HS-5 (cell line): ENCODE measurements at places on chromosomes 7 and 10.

DNA sequence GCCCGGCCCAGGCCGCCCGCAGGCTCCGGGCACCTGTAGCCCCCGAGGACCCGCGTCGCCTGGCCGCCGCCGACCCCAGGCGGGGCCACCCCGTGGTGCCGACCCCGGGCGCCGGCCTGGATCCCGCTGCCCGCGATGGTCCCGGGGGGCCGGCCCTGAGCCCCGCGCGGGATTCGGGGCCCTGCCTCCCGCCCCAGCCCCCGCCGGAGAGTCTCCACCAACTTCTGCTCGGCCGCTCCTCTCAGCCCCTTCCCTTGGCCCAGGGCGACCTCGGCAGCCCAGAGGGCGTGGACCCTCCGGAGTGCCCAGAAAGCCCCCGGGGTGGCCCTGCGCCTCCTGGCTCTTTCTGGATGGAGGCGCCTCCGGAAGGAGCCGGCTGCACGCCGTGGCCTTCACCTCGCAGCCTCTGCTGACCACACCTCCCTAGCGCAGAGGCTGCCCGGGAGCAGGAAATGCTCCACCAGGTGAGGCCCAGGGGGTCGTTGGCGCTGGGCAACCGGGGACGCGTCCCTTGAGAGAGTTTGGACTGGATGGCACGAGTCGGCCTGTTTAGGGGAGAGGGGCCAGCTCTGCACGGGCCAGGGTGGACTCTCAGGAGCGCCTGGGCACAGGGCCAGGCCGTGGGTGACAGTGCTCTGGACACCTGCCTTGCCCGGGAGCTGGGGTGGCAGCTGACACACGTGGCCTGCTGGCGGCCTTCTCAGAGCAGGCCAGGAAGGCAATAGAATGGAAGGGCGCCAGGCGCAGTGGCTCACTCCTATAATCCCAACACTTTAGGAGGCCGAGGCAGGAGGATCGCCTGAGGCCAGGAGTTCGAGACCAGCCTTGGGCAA is 529 bp downstream of the ZNF853 start:
- no peak for DNase-seq

- DNase-seq: no peak
Observed at GRCh38 chr10:120905268-120905667, 54.1 kb downstream of the WDR11 start.

GRCh38 chr7:140876519-140877248 is 48.0 kb downstream of the BRAF start:
- DNase-seq: peak; percentile 13

- no peak for DNase-seq
Observed at GRCh38 chr7:73770002-73770859, at the start of gene CLDN3. TSS of gene CLDN3 (minus strand) at chr7:73770270. CDS start at chr7:73770049, 221 bp downstream.

DNA sequence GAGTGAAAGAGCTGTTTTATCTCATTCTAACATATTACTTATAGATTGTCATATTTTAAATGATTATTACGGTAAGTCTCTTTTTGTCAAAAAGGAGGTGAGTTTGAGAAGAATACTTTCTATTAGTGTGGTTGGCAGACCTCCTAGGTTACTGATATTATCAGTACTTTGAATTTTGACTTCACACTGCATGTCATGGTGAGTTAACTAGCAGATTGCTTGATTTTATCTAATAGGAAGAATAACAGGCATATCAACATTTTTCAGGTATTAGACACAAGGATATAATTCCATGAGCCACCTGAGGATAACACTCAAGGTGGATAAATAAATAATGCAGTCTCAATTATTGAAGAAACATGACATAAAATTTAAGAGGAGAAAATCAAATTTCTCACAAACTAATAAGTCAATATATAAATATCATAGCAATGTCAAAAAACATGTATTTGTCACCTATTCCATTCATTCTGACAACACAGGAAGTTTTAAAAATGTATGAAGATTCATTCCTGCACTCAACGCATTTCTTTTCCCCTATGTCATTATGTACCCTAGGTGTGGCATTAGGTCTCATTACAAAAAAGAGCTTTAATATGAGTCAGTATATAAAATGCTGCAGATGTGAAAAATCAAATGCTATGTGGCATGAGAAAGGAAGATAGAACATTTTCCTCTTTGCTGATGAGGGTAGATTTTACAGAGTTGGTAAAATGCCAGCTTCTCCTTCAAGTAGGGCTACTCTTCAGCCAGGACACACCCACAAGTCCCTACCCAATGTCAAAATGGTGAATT is 1621.6 kb downstream of the REEP3 start:
- DNase-seq: no peak

GRCh38 chr7:48035967-48036478 is 680 bp downstream of the C7orf57 start:
- no peak for DNase-seq

- no peak for DNase-seq
Observed at GRCh38 chr7:22255834-22256233, 101.1 kb downstream of the RAPGEF5 start.

GRCh38 chr7:85866540-85866939 is 679.7 kb upstream of the SEMA3D start:
- DNase-seq: no peak

DNA sequence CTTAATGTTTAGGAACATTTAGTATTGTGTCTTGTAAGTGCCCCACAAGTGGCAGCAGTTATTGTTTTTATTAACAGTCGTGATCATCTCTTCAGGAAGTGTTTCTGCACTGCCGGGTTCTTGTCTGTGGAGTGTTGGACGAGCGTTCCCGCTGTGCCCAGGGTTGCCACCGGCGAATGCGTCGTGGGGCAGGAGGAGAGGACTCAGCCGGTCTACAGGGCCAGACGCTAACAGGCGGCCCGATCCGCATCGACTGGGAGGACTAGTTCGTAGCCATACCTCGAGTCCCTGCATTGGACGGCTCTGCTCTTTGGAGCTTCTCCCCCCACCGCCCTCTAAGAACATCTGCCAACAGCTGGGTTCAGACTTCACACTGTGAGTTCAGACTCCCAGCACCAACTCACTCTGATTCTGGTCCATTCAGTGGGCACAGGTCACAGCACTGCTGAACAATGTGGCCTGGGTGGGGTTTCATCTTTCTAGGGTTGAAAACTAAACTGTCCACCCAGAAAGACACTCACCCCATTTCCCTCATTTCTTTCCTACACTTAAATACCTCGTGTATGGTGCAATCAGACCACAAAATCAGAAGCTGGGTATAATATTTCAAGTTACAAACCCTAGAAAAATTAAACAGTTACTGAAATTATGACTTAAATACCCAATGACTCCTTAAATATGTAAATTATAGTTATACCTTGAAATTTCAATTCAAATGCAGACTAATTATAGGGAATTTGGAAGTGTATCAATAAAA is 22.2 kb downstream of the PLA2G12B start:
- no peak for DNase-seq

- DNase-seq: no peak
Observed at GRCh38 chr10:7538970-7539654, 127.7 kb downstream of the ITIH5 start.

DNA sequence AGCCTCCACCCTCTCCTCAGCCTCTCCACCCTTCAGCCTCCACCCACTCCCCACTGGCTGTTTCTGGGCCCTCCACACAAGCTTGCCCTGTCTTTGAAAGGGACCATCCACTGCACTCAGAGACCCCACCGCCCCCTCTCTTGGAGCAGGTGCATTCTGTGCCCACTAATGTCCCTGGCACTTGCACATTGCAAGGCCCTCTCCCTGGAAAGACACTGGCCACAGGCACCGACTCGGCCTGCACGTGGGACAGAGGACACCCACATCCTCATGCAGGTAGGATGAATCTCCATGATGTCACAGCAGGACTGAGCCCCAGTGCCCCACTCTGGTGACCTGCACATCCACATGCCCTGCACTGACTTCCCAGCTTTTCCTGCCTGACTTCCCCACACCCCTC is 36.8 kb upstream of the EBF3 start:
- no peak for DNase-seq

- no peak for DNase-seq
Observed at GRCh38 chr10:8616166-8616565, 561.7 kb downstream of the GATA3 start.

- DNase-seq: no peak
Observed at GRCh38 chr7:47933215-47933614, 15.1 kb downstream of the PKD1L1 start.

DNA sequence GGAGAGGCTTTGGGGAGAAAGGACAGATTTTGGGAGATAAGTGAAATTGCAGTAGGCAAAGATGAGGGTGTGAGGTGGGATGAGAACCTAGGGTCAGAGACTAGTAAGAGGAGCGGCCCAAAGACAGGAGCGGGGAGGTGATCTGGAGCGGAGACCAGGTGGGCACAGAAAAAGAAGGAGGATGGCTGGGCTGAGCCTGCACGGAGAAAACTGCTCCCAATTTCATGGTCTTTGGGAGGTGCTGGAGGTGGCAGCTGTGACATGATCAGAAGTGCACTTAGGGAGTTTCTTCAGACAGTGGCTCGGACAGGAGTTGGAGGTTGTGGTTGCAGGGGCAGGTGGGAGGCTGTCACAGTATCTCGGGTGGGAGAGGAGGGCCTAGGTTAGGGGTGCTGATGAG is 232.8 kb downstream of the SKAP2 start:
- no peak for DNase-seq

GRCh38 chr10:125742465-125742864 is 23.0 kb downstream of the EDRF1 start:
- no peak for DNase-seq

- no peak for DNase-seq
Observed at GRCh38 chr10:97868134-97868685, 18.6 kb downstream of the GOLGA7B start.

- no peak for DNase-seq
Observed at GRCh38 chr10:62196528-62196927, 72.1 kb downstream of the RTKN2 start.

DNA sequence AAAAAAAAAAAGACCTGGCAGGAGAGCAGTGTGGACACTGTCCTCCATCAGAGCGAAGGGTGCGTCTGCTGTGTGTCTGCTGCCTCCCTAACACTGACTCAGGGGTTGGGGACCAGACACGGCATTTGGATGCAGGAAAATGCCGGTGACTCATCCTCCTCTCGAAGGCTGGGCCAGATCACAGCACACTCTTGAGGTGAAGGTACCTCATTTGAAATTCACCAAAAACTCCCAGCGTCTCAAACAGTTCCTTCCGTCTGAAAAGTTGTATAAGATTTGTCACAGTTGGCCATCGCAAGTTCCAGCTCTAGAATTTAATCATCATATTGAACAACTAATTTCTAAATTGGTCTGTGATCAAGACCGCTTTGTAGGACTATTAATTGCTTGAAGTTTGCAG is 118.1 kb upstream of the LYZL2 start:
- DNase-seq: no peak

DNA sequence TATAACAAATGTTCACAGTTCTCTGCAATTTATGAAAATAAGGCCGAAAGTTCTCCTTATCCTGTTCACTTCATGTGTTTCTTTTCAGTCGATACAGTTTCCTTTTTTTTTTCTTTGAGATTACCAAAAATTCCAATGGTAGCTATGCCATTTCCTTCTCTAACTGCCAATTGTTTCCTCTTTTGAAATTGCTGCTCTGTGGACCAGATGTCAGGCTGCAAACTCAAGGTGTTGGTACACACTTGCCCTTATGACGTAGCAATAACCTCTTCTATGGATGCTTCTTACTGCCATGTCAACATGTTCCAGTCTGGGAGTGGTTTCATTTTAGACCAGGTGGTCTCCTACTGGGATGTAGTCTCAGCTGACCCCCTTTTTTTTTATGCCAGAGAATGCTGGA is 52.9 kb downstream of the CASD1 start:
- DNase-seq: peak; percentile 50

DNA sequence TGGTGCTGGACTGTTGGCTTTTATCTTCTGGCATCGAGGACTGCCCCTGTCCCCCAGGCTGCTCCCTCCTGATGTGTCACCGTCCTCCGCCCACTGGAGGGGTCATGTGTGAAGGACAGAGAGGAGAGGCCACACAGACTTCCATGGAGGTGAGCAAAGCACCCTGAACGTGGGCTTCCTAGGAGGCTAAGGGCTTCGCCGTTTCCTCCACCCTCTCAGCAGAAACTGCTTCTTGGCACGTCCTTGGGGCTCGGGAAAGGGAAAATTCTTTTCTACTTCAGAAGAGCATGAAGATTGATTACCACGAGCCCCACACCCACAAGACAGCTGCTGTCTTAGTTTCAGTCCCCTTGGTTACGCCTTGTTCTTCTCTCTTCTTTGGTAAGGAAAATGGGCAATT is 218.2 kb downstream of the CCDC3 start:
- no peak for DNase-seq

- no peak for DNase-seq
Observed at GRCh38 chr10:1020958-1021357, 4.7 kb downstream of the IDI2 start.

DNA sequence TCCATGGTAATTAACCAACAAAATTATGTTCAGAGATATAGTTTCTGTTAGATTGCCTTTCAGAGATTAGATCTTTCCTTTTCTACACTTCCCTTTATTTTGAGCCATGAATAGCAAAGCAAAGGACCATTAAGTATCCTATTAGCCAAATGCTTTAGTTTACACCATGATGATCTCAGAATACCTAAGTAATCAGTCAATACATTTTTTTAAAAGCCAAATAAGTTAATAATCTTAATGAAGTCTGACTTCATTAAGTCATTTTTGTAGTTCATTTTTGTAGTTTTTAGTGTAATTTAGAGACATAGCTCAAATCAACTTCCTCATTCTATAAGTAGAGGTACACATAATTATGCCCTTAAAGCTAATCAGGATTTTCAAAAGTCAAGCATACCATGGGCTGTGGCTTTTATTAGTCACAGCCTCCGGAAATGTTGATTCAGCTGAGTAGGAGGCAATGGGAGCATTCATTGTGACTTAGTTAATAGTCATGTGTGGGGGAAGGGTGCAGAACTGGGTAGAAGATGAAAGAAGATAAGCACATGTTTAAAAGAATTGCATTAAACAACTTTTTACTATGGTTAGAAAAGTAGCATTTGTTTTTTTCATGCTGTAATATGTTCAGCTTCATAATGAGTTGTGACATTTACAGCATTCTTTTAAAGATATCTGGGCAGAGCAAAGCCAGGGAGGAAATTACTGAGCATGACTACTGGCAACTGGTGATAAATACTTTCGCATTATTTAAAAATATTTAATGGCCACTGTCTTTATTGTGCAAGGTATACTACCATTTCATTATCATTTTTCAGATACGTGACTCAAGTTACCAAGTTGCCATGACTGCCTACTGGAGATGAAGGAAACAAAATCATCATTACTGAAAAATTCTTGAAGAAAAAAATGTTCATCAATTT is 57.3 kb upstream of the CCDC71L start:
- peak; percentile 87 for DNase-seq

- DNase-seq: no peak
Observed at GRCh38 chr7:130266258-130266960, at the start of gene CPA2. TSS of gene CPA2 (plus strand) at chr7:130266863. CDS start at chr7:130266882, 19 bp downstream.

DNA sequence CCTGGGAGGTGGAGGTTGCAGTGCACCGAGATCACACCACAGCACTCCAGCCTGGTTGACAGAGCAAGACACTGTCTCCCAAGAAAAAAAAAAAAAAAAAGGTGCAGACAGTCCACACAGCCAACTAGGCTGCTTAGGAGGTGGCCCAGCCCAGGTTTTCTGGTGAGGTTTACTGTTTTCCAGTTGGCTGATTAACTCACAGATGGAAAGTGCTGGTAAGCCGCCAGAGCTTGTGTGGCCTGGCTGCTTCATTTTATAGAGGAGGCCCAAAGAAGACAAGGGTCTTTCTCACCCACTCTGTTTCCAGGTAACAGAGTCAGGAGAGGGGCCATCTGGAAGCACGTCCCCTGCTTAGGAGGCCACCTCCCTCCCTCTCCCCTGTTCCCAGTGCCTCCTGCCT is 6.2 kb downstream of the RHBDD2 start:
- DNase-seq: no peak

GRCh38 chr10:15374156-15374555 is 3.1 kb upstream of the FAM171A1 start:
- DNase-seq: no peak
